ENCODE measurements at places on chromosomes 2 and 18.

- no peak for DNase-seq
Observed at GRCh38 chr2:11681722-11682589, 12.0 kb upstream of the NTSR2 start.

DNA sequence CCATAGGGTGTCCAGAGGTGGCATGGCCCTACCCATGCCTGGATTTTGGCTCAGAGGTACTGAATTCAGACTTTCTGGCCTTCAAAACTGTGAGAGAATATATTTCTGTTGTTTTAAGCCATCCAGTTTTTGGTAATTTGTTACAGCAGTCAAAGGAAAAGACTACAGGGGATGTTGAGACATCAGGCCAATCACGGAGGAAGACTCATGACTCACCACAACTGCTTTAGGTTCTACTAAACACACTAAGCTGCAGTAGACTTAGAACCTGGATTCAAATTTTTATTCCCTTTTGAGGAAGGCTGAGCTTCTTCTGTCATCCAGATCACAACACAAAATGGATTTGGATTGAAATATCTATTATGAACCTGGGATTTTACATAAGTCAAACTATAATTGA, 12.0 kb upstream of the C2orf66 start:
- DNase-seq = no peak

- no peak for DNase-seq
Observed at GRCh38 chr2:156818944-156819343, 382.8 kb downstream of the GPD2 start.

- no peak for DNase-seq
Observed at GRCh38 chr18:56224669-56225561, 413.5 kb downstream of the TXNL1 start.

DNA sequence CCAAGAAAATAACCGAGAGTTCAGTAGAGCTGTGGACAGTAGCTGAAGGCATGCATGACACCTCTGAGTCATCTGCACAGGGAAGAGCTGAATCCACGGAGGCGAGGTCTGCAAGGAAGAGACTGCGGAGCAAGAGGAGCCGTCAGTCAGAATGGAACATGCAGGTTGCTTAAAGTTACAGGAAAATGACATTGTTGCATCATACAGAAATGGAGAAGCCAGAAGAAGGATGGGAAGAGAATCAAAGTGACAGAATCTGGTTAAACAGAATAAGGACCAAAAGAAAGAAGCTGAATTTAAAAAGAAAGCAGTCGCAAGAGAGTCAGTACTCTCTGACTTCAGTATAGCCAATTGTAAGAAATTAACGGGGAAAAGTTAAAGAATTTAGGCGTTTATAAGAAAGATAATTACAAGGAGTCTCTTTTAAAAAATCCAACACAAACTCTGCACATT, 533.8 kb downstream of the ADCYAP1 start:
- DNase-seq = no peak

GRCh38 chr18:35605686-35606417, 24.3 kb downstream of the GALNT1 start:
- DNase-seq = no peak

GRCh38 chr2:14492920-14493503, 139.5 kb upstream of the LRATD1 start:
- peak; percentile 60 for DNase-seq

DNA sequence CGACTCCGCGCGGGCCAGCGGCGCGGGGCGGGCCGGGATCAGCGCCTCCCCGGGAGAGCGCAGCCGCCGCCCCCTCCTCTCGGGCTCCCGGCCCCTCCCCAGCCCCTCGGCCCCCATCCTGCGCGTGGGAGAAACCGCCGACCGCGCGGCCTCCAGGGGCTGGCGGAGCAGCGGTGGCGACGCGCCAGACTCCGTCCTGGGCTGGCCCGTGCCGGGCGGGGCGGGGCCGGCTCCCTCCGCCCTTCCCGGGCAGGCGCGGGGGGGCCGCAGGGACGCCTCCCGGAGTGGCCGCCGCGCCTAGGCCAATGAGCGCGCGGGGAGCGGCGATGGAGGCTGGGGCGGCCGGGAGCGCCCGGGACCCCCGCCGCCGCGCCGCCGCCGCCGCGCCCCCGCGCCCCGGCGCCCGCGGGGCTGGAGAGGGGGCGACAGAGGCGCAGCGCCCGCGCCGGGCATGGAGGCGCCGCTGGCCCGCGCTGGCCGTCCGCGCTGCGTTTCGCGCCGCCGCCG, 49.1 kb downstream of the KCNIP3 start:
- peak; percentile 4 for DNase-seq

GRCh38 chr2:127580167-127581049, 44.9 kb downstream of the MYO7B start:
- no peak for DNase-seq

DNA sequence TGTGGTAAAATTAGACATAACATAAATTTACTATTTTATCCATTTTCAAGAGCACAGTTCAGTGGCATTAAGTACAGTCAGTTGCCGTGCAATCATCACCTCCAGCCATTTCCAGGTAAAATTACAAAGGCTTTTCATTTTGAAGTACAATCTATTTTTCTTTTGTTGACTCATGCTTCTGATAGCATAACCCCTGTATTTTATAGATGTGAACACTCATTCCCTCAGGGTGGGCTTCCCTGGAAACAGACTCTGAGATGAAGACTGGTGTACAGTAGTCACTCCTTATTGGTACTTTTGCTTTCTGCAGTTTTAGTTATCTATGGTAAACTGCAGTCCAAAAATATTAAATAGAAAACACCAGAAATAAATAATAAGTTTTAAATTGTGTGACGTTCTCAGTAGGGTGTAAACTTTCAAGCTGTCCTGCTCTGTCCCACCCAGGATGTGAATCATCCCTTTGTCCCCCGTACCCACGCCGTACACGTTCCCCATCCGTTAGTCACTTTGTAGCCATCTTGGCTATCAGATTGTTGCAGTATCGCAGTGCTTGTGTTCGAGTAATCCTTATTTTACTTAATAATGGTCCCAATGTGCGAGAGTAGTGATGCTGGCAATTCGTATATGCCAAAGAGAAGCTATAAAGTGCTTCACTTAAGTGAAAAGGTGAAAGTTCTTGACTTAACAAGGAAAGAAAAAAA, 41.1 kb upstream of the NAB1 start:
- no peak for DNase-seq

DNA sequence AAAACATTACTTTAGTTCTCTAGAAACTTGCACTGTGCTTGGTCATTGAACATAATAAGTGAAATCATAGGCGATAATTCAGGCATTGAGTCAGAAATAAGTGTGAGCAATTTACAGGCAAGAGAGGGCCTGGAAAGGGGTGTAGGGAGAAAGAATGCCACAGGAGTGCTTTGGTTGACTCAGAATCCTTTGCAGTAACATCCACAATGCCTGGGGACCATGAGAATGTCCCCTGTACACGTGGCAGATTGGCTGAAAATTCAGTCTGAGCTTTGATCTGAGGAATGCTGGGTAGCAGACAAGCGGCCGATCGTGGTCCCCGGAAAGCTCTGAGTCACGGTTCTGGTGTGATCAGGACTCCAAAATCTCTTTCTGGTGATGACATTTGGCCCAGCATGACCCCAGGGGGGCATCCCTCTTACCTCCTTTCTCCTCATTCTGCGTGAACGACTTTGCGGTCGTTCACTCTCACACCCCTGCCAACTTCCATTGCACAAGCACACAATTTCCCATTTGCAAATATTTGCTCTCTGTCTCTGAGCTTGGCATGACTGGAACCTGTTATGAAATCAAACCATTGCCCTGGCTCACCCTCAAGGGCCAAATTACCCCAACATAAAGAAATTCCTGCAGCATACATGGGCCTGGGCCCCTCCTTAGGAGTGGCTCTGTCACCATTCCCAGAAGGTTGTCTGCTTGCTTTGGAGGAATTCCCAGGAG, 305.0 kb upstream of the EPAS1 start:
- DNase-seq = no peak

DNA sequence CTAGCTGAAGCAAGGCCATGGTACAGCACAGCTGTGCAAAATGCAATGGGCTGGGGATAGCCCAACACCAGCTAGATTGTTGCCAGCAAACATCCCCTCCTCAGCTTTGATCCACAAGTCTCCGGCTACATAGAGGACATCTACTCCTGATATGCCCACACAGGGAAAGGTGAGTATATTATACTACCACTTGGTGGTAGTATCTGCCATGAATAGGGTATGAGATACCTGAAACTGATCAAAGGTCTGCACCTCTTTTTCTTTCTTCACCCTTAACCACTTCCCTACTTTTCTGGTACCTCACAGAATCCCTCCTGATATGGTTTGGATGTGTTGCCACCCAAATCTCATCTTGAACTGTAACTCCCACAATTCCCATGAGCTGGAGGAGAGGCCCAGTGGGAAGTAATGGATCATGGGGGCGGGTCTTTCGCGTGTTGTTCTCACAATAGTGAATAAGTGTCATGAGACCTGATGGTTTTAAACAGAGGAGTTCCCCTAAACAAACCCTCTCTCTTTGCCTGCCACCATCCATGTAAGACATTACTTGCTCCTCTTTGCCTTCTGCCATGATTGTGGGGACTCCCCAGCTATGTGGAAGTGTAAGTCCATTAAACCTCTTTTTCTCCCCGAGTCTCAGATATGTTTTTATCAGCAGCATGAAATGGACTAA, 279.6 kb downstream of the TXNL1 start:
- no peak for DNase-seq

DNA sequence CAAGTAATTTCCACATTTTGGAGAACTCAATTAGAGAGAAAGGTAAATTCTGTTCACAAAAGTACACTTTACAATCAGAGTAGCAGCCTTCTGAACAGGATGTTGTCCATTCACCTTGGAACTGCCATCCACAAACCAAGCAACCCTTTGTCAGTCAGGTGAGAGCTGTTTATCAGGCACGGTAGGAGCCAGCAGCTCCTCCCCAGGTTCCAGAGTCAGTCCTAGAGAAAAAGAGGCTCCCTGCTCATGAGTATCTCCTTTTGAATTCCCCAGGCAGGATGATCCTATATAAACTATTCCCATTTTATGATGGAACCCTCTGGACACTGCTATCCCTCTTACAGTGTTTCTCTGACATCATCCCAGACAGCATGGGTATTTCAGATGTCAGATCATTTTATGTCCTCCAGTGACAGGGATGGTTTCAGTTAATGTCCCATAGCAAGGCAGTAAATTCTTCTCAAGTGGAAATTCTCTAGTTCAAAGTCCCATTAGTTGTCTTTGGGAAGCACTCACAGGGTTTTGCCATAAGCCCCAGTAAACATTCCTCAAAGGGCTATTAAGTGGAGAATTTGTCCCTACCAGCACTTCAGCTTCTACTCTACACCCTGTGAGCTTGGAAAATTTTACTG, 34.5 kb upstream of the CSRNP3 start:
- no peak for DNase-seq
